Pericardium fibroblast (primary cell): ENCODE measurements at places on chromosomes 6 and 20. TPM values are rescaled to one million over a fixed set of nuclear protein-coding genes. Genes with fewer than 3 reads are reported as not detected.

Gene SMOC2
- 2.9 and 4.9 TPM in 2 replicates for total RNA-seq

Gene PAX1
- total RNA-seq: not detected in 2 replicates

Gene CCDC170
- 0.94 TPM in 1 of 2 replicates, not detected in the other for total RNA-seq

Gene PI16
- total RNA-seq: 0.35 and 0.43 TPM in 2 replicates

Gene TJAP1
- total RNA-seq: 16.1 and 21.8 TPM in 2 replicates

Gene ATRN
- 23.3 and 28.0 TPM in 2 replicates for total RNA-seq

Gene IMPG1
- not detected in 2 replicates for total RNA-seq

Gene OPRM1
- not detected in 2 replicates for total RNA-seq

Gene OR2H2
- not detected in 2 replicates for total RNA-seq

Gene ATP6V1G2
- total RNA-seq: 2.7 and 7.2 TPM in 2 replicates

Gene NRN1
- 1.2 TPM in 1 of 2 replicates, not detected in the other for total RNA-seq

Gene LIME1
- 4.4 and 8.5 TPM in 2 replicates for total RNA-seq

Gene BEND6
- total RNA-seq: 7.0 and 11.7 TPM in 2 replicates

Gene PRR18
- not detected in 2 replicates for total RNA-seq

Gene RGS17
- 1.5 and 2.0 TPM in 2 replicates for total RNA-seq

Gene TUBB2A
- 44.6 and 148 TPM in 2 replicates for total RNA-seq

Gene SNTA1
- 33.3 and 60.7 TPM in 2 replicates for total RNA-seq

Gene DEFB121
- total RNA-seq: not detected in 2 replicates

Gene PBOV1
- not detected in 2 replicates for total RNA-seq

Gene ANGPT4
- total RNA-seq: under 0.01 and 0.17 TPM in 2 replicates

Gene KHDC1L
- not detected in 2 replicates for total RNA-seq

Gene DPPA5
- total RNA-seq: not detected in 2 replicates

Gene HSPA1B
- 94.5 and 110 TPM in 2 replicates for total RNA-seq

Gene MUC21
- total RNA-seq: not detected in 2 replicates

Gene HLA-DPB1
- 7.7 and 7.8 TPM in 2 replicates for total RNA-seq

Gene CTAGE9
- total RNA-seq: not detected in 2 replicates

Gene IP6K3
- total RNA-seq: 0.43 and 2.3 TPM in 2 replicates

Gene ANKRD66
- total RNA-seq: not detected in 2 replicates

Gene BMP5
- total RNA-seq: 0.17 TPM in 1 of 2 replicates, not detected in the other

Gene BTNL2
- not detected in 2 replicates for total RNA-seq

Gene C6orf163
- 0.09 and 0.12 TPM in 2 replicates for total RNA-seq

Gene TTPAL
- 9.2 and 20.9 TPM in 2 replicates for total RNA-seq

Gene CGA
- total RNA-seq: not detected in 2 replicates

Gene MOCS1
- total RNA-seq: 7.9 and 15.2 TPM in 2 replicates

Gene CALHM4
- not detected in 2 replicates for total RNA-seq

Gene DDX43
- total RNA-seq: 0.09 and 0.70 TPM in 2 replicates

Gene SLC22A2
- total RNA-seq: not detected in 2 replicates

Gene CDYL
- 12.0 and 17.5 TPM in 2 replicates for total RNA-seq

Gene CFB
- 11.4 and 11.6 TPM in 2 replicates for total RNA-seq

Gene STX16
- 12.3 and 58.0 TPM in 2 replicates for total RNA-seq

Gene DNMT3B
- total RNA-seq: 0.43 and 1.2 TPM in 2 replicates

Gene RAB32
- total RNA-seq: 95.8 and 133 TPM in 2 replicates

Gene DYNLT2
- total RNA-seq: 0.43 and 0.47 TPM in 2 replicates

Gene GTSF1L
- total RNA-seq: not detected in 2 replicates

Gene GRM1
- total RNA-seq: not detected in 2 replicates
